ENCODE measurements at places on chromosomes 1 and 21. TPM values are rescaled to one million over a fixed set of nuclear protein-coding genes. Genes with fewer than 3 reads are reported as not detected.

- DNase-seq, result no peak
Observed at GRCh38 chr1:17579951-17580939, 40.7 kb downstream of the ARHGEF10L start.

GRCh38 chr1:93713341-93713740 is 31.7 kb upstream of the BCAR3 start:
- no peak for DNase-seq

GRCh38 chr1:74834261-74834660 is 101.3 kb downstream of the TYW3 start:
- no peak for DNase-seq

DNA sequence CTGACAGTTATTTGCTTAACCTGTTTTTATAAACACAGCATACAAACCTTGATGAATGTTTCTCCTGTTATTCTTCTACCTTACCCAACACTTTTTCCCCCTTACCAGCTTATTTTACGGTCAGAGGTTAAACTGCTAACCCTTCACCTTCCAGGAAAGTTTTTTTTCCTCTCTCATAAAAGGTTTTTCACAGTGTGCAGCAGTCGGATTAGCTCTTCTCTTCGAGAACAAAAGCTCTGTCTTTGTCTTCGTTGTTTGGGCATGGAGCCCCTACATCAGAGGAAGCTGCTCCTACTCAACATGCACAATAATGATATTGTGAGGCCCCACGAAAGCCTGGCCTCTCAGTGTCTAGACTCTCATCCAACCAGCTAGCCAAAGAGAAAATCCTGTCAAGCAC is 42.0 kb downstream of the DENND1B start:
- no peak for DNase-seq

DNA sequence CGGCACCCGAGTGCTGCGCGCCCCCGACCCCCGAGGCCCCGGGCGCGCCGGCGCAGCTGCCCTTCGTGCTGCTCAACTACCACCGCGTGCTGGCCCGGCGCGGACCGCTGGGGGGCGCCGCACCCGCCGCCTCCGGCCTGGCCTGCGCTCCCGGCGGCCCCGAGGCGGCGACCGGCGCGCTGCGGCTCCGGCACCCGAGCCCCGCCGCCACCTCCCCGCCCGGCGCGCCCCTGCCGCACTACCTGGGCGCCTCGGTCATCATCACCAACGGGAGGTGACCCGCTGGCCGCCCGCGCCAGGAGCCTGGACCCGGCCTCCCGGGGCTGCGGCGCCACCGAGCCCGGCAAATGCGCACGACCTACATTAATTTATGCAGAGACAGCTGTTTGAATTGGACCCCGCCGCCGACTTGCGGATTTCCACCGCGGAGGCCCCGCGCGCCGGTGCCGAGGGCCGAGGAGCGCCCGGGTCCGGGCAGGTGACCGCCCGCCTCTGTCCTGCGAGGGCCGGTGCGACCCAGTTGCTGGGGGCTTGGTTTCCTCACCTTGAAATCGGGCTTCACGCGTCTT is 49.0 kb downstream of the SIM2 start:
- no peak for DNase-seq

- no peak for DNase-seq
Observed at GRCh38 chr1:108028841-108029388, 63.9 kb upstream of the VAV3 start.

DNA sequence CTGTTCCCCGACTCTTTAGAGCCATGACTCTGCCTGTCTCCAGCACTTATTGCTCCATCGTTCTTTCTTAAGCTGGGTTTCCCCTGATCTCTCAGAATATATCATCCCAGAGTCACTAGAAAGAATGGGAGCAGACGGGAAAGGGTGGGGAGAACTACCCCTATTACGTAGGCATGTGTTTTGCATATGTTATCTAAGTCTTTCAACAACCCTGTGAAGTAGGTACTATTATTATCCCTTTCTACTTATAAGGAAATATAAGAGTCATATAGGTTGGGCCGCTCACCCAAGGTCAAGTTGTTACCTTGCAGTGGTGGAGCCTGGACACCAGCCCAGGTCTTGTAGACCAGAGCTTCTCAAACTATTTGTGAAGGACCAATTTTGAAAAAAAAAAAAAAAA is 38.7 kb downstream of the ELF3 start:
- DNase-seq, result no peak

GRCh38 chr1:35431173-35431599 is 126.0 kb downstream of the KIAA0319L start:
- DNase-seq, result peak; percentile 27

GRCh38 chr1:100441146-100441545 is 88.8 kb downstream of the CDC14A start:
- no peak for DNase-seq

GRCh38 chr21:28233536-28234220 is 759.0 kb downstream of the LTN1 start:
- DNase-seq, result no peak

DNA sequence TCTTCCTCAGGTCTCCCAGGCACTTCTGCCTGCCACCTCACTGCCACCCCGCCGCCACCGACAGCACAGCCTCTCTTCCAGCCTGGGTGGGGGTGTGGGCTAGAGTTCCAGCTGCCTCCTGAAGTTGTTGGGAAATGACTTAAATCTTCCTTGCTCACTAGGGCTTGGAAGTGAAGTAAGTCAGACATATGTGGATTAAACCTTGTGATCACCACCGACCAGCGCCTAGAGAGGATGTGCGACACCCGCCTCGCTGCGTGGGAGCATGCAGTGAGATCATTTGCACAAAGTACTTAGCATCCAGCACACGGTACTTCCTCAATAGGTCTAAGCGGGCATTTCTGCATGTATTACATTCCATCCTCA is 71.4 kb upstream of the FAM20B start:
- no peak for DNase-seq

DNA sequence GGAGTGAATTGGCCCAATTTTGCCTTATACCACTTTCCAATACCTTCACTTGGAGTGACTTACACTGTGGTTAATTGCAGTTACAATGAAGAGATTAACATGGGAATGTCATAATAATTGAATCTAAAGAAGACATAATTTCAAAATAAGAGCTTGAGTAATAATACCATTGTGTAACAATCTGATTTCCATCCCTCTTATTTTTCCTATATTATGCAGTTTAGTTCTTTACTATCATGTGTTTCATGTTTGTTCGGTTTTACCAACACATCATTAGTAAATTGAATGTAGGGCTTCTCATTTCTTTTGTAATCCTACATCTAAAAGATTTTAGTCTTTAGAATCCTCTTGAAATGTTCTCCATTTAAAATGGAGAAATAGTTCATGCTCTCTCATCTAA is 19.2 kb upstream of the XPR1 start:
- no peak for DNase-seq

DNA sequence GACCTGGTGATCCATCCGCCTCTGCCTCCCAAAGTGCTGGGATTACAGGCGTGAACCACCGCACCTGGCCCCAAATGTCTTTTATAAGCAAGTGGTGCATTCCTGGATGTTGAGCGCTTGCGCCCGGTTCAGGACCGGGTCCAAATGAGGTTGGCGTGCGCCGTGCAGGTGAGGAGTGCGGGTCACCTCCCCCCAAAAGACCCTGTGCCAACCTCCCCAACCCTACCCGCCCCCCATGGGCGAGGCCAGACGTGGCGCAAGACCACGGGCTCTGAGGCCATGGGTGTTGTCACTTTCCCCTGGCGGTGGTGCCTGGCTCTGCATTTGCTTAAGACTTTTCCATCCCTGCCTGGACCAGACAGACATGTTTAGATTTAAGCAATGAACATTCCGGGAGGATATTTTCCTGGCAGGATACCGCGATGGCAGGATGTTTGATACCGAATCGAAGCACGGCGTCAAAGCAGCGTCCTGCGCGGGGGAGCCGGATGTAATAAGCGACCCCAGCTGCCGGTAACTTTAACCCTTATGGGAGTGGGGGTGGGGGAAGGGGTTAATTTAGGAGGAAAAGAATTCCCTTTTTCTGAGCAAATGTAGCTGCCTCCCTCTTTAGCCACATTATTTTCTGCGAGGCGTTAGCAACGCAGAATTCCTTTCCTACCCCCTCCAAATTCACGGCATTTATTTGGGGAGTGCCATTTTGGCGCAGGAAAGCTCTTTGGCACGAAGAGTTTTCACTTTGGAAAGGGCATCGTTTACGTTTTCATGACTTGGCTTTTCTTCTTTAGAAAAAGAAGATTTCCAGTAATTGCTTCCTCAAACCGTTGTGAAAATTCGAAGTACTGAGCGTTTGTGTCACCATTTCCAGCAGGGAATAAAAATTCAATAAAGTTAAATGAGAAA is 27.8 kb upstream of the RNF187 start:
- peak; percentile 85 for DNase-seq

DNA sequence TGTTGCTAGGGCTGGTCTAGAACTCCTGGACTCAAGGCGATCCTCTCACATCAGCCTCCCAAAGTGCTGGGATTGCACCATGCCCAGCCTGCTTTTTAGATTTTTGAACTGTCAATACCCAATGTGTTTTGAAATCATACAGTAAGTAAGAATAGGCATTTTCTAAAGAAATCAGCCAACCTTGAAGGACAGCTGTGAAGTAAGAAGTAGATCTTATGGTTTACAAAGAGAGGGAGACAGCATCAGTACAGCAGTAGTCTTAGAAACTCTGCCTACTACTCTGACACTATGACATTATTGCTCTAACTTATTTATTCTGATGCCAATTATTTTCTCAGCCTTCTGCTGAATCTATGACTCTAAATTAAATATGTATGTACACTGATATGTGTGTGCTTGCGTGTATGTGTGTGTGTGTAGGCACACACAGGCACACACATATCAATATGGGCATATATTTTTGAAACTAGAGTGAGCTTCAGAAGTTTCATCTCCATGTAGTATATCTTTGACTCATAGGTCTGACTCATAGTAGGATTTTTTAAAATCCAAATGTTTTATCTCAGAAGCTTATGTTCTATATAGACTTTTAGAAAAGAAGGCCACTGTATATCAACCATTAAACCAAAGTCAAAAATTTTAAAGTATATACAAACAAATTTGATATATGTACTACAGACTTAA is 140.4 kb downstream of the COL24A1 start:
- DNase-seq, result no peak

- DNase-seq, result no peak
Observed at GRCh38 chr1:246383791-246384190, 123.3 kb downstream of the SMYD3 start.

- DNase-seq, result no peak
Observed at GRCh38 chr1:231768416-231768815, 141.8 kb downstream of the DISC1 start.

DNA sequence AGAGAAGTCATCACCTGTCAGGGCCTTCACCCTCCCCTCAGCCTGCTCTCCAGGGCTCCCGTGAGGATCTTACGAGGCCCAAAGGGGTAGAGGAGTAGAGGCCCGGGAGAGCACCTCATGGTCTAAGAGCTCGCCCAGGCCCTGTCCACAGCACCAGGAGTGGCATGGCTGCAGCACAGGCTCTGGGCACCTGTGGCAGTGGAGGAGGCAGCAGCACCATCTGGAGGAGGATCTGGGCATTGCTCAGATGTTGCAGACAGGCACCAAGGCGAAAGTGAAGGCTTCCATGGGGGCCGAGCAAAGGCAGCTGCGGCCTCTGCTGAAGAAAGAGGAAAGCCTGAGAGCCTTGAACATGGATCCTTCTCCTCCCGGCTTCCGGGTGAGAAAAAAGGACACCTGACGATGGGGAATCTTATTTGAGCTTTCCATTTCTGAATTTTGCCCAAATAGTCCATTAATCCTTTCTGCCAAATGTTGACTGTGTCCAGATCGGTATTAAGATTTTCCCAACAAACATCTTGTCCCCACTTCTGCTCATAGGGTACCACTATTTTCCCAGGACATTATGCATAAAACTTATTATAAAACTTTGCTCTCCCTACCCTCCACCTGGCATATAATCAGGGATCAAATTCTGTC is 604.7 kb downstream of the PTPRC start:
- DNase-seq, result peak; percentile 62

- no peak for DNase-seq
Observed at GRCh38 chr21:27764056-27764455, 797.2 kb upstream of the ADAMTS5 start.

DNA sequence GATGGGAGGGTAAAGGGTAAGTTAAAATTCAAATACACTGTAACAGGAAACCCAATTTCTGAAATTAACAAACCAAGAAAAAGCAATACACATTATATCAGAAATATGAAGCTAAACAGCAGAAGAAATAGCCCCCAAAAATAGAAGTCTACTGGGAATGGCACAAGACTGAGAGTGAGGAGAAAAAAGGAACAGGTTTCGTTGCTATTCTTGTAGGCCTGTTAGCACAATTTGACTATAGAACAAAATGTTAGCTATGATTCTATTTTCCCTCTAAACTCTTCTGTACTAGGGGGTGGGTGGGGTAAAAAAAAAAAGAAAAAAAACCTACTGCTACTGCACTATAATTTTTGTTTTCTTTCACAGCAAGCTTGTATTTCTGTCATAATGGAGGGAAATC is 12.5 kb downstream of the RBBP5 start:
- no peak for DNase-seq

GRCh38 chr1:159790237-159790917 is 9.6 kb downstream of the DUSP23 start:
- DNase-seq, result peak; percentile 31

DNA sequence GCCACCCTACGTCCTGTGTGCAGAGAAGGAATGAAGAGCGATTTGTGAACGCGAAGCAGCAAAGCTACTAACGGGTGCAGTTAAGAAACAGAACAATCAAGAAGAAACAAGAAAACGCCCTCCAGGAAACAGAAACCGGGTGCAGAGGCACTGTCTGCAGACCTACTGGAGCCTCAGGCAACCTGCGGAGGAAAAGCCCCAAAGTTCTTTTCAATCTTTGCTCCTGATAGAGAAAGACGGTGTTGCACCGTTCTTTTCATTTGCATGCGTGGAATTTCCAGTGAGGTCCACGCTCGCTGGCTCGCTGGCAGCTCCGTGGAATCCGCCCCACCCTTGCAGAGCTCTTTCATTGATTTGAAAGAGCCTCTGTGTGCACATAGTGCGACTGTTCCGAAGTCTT is 37.0 kb upstream of the PDE9A start:
- no peak for DNase-seq

Gene TMEM82
- total RNA-seq, result not detected

Gene FAM72D
- total RNA-seq, result 3.8 TPM

Gene PSMB2
- total RNA-seq, result 39.5 TPM

Gene ENAH
- 98.0 TPM for total RNA-seq

Gene LINGO4
- not detected for total RNA-seq

Gene BRDT
- not detected for total RNA-seq

Gene BMP8B
- 0.08 TPM for total RNA-seq

Gene RNU1-4
- total RNA-seq, result not detected

Gene PLEKHA6
- 1.2 TPM for total RNA-seq

Gene NPPB
- total RNA-seq, result not detected

Gene TRAF3IP3
- total RNA-seq, result not detected

Gene TNNI3K
- total RNA-seq, result not detected

Measured in H4 (cell line).